Thyroid gland (tissue), 4 donors: ENCODE measurements at places on chromosomes 12 and 14.
A peak's percentile ranks its signal among the peaks of the same experiment; 100 is the strongest.

DNA sequence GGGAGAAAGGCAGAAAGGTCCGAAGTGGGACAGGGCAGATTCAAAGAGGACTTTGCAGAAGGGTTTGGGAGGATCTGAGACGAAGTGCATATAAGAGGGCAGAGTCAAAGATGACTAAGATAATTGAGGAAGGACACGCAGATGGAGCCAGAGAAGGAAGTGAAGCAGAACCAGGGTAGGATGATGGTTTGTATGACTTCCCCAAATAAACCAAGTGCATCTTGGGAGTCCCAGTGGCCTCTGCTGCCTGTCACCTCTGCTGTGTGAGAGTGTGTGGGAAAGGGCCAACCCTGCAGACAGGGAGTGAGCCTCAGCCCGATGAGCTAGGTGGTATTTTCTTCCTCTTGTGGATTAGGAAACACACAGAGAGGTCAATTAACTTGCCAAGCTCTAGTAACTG, 36.8 kb downstream of the FLVCR2 start:
- no peak for DNase-seq
- no peak overlapping the region for H3K4me3 ChIP-seq
- H3K4me1 ChIP-seq: peaks cover 26% of the 10 kb centered on the region

DNA sequence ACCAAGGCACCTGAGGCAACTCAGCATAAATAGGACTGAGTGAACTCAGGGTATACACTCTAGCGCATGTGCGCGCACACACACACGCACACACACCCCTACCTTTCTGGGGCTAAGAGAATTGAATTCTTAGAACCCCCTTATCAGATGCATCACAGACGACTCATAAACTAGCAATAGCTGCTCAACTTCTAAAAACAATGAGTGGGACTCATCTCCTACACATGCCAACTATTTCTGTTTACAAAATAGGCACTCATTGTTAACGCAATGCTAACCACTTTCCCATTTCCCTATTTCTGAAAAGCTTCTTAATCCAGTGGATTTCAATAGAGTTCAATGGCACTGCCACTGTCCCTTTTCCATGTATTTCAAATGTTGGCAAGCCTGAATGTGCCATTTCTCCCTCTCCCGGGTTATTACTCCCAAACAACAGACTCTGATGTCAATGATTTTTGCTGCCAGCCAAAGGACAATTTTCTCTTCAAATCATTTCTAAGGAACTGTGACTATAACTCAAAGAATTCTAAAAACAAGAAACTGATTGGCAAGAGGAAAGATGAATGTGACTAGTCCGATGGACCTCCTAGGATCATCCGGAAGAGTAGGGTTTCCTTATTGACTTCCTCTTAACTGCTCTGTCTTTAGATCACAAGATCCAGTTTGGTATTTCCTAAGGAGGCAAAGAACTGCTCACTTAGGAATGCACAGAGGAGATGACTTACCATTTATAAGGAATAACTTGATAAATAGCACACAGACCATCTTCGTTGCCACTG, 48.8 kb downstream of the SLC38A1 start:
- DNase-seq: no peak
- H3K4me3 ChIP-seq: no peak overlapping the region
- no peak overlapping the region for H3K27ac ChIP-seq
- H3K4me1 ChIP-seq: peaks cover 12% of the 10 kb centered on the region

DNA sequence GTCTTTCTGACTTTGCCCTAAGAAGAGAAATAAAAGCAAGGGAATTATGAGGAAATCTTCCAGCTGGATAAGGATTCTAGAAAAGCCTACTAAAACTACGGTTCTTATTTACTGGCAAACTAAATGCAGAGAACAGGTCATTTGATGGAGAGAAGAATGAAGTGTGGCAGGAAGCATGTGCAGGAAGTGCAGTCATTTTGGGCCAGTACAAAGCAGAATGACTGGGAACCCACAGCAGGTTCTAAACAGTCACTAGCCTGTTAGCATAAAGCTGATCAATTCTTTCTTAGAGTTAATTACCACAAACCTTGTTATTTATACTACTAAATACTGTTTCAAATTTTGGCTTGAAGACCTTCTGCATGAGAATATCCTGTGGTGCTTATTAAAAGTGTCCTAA, 36.7 kb downstream of the CFAP54 start:
- H3K27ac ChIP-seq: no peak overlapping the region
- no peak for DNase-seq
- no peaks in the 10 kb centered on the region for H3K4me1 ChIP-seq
- no peaks in the 10 kb centered on the region for H3K36me3 ChIP-seq
- H3K4me3 ChIP-seq: no peak overlapping the region
- H3K27me3 ChIP-seq: no peaks in the 10 kb centered on the region

DNA sequence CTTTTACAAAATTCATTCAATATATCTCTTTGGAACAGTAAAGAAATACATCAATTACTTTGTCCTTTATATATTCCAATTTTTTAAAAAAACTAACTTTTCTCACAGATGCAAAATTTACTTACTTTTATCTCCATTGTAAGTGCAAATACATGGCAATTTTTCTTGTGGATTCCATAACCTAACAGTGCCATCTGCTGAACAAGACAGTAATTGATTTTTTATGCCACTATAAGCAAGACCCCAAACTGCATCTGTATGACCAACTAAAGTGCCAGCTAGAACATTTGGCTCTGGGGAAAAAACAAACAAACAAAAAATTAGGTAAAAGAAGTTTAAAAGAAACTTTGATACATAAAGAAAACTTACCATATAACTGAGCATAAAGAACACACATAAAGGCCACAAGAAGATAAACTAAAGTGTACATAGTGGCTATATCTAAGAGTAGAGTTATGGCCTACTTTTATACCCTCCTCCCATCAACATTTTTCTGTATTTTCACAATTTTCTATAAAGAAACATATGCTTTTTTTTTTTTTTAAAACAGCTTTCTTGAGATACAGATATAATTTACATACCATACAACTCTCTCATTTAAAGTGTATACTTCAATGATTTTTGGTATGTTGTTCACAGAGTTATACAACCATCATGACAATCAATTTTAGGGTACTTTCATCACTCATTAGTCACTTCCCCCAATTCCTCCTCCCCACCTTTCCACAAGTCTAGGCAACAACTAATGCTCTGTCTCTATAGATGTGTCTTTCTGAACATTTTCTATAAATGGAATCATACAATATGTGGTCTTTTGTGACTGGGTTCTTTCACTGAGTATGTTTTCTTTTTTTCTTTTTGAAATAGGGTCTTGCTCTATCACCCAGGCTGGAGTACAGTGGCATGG, 32.6 kb downstream of the COCH start:
- H3K36me3 ChIP-seq: no peaks in the 10 kb centered on the region
- no peak for DNase-seq
- H3K4me3 ChIP-seq: no peak overlapping the region
- H3K27me3 ChIP-seq: no peaks in the 10 kb centered on the region

- DNase-seq: peak; percentile 64
- no peaks in the 10 kb centered on the region for H3K4me1 ChIP-seq
- no peaks in the 10 kb centered on the region for H3K27me3 ChIP-seq
These were observed 8.0 kb upstream of the CERS5 start for GRCh38 chr12:50174971-50175715.

GRCh38 chr12:40063414-40063813, 42.5 kb downstream of the SLC2A13 start:
- no peaks in the 10 kb centered on the region for H3K27me3 ChIP-seq
- H3K4me1 ChIP-seq: no peaks in the 10 kb centered on the region
- H3K27ac ChIP-seq: no peak overlapping the region
- H3K4me3 ChIP-seq: no peak overlapping the region
- H3K36me3 ChIP-seq: no peaks in the 10 kb centered on the region
- DNase-seq: no peak

- no peak overlapping the region for H3K4me3 ChIP-seq
- H3K4me1 ChIP-seq: no peaks in the 10 kb centered on the region
- H3K36me3 ChIP-seq: no peaks in the 10 kb centered on the region
- H3K27me3 ChIP-seq: no peaks in the 10 kb centered on the region
These were observed 21.8 kb downstream of the WDHD1 start for GRCh38 chr14:55005071-55005470.

DNA sequence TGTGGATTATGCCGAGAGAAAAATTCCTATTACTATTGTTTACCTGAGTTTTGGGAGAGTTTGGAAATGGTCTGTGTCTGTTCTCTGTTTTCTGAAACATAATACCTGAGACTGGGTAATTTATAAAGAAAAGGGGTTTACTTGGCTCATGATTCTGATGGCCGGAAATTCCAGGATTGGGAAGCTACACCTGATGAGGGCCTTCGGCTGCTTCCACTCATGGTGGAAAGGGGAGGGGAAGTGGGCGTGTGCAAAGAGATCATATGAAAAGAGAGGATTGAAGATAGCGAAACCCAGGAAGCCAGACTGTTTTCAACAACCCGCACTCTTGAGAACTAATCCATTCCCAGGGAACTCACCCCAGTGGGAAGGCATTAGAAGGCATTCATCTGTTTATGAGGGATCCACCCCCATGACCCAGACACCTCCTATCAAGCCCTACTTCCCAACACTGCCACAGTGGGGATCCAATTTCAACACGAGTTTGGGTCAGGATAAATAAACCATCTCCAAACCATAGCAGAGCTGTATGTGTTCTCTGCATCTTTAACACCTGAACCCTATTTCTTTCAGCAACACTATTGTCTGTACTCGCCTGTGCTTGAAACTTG, 51.1 kb downstream of the APAF1 start:
- no peak for DNase-seq
- H3K36me3 ChIP-seq: no peaks in the 10 kb centered on the region
- no peaks in the 10 kb centered on the region for H3K4me1 ChIP-seq
- H3K27me3 ChIP-seq: no peaks in the 10 kb centered on the region
- no peak overlapping the region for H3K4me3 ChIP-seq

DNA sequence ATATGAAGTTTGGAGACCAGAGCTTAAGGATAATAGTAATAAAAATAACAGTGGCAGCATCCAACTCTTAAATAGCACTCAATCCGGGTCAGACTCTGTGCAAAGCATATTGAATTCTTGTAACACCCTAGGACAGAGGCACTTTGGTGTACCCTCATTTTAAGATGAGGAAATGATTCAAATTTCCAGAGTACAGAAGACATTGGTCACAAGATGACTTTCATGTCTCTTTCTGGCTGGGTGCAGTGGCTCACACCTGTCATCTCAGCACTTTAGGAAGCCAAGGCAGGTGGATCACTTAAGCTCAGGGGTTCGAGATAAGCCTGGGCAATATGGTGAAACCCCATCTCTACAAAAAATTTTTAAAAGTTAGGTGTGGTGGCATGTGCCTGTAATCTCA, 235.8 kb downstream of the SLC15A4 start:
- H3K27ac ChIP-seq: no peak overlapping the region
- no peak for DNase-seq
- no peak overlapping the region for H3K4me3 ChIP-seq
- no peaks in the 10 kb centered on the region for H3K27me3 ChIP-seq
